ENCODE measurements at places on chromosomes 2 and 18. TPM values are rescaled to one million over a fixed set of nuclear protein-coding genes. Genes with fewer than 3 reads are reported as not detected.
A peak's percentile ranks its signal among the peaks of the same experiment; 100 is the strongest.

- H3K4me3 ChIP-seq: no peak overlapping the region
- peaks cover 3% of the 10 kb centered on the region for H3K36me3 ChIP-seq
- peaks cover 25% of the 10 kb centered on the region for H3K4me1 ChIP-seq
- H3K27ac ChIP-seq: no peak overlapping the region
These were observed 84.2 kb downstream of the ARL4C start for GRCh38 chr2:234412726-234413125.

GRCh38 chr2:239548451-239548871 lies 147.6 kb upstream of the HDAC4 start:
- no peak overlapping the region for H3K4me3 ChIP-seq
- DNase-seq: peak; percentile 81
- peaks cover 26% of the 10 kb centered on the region for H3K27me3 ChIP-seq
- H3K36me3 ChIP-seq: peaks cover 10% of the 10 kb centered on the region
- peak overlapping the region; percentile 58 for H3K27ac ChIP-seq

DNA sequence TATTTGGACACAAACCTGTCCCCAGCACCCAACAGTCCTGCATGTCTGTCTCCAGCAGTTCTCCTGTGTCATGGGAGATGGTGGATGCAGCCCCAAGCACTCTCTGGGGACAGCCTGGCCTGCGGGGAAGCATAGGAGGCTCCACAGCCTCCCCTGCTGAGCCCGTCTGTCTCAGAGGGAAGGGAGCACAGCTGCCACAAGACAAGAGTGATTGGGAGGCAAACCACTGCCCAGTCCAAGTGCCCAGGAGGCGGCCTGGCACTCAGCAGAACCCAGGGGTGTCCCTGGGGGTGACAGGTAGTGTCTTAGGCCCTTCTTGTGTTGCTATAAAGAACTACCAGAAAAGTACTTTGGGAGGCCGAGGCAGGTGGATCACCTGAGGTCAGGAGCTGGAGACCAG lies 211.2 kb upstream of the MYT1L start:
- H3K36me3 ChIP-seq: no peaks in the 10 kb centered on the region
- no peak for DNase-seq
- no peak overlapping the region for H3K27ac ChIP-seq
- peaks cover 4% of the 10 kb centered on the region for H3K27me3 ChIP-seq
- no peaks in the 10 kb centered on the region for H3K4me1 ChIP-seq

DNA sequence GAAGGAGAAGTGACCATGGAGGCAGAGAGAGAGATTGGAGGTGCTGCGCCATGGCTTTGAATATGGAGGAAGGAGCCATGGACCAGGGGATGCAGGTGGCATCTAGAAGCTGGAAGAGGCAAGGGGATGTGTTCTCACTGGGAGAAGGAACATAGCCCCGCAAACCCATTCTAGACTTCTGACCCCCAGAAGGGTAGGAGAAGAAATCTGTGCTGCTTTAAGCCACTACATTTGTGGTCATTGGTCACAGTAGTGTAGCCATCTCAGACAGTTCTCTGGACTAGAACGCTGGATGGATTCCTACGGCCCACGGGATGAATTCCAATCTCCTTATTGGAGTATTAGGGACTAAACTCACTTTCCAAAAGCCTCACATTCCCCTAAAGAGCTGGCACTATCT lies 67.8 kb downstream of the PTGR3 start:
- no peak overlapping the region for H3K4me3 ChIP-seq
- no peak for DNase-seq
- H3K27ac ChIP-seq: no peak overlapping the region
- H3K36me3 ChIP-seq: no peaks in the 10 kb centered on the region
- H3K4me1 ChIP-seq: no peaks in the 10 kb centered on the region
- H3K27me3 ChIP-seq: no peaks in the 10 kb centered on the region

GRCh38 chr2:56918790-56919189 lies 735.0 kb downstream of the CCDC85A start:
- no peaks in the 10 kb centered on the region for H3K36me3 ChIP-seq
- H3K4me1 ChIP-seq: no peaks in the 10 kb centered on the region
- no peaks in the 10 kb centered on the region for H3K27me3 ChIP-seq
- H3K4me3 ChIP-seq: no peak overlapping the region
- no peak for DNase-seq

DNA sequence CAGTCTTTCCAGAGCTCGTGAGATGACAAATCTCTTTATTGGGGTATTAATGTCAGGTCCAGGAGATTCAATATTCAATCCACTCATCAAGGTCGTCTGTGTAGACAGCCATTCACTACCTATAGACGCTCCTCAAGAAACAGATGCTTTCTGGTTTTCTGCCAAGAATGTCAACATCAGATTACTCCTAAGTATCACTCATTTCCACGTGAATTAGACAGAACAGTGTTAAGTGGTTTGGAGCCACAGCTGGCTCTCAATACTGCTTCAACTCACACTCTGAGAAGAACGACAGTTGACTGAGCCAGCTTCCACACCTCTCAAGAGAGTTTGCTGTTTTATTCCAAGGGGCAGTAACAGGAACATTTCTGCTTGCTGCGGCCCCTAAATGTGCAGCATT lies 113.5 kb upstream of the NEDD4L start:
- H3K4me1 ChIP-seq: peaks cover 6% of the 10 kb centered on the region
- no peak for DNase-seq
- H3K36me3 ChIP-seq: no peaks in the 10 kb centered on the region
- no peak overlapping the region for H3K27ac ChIP-seq
- no peak overlapping the region for H3K4me3 ChIP-seq
- H3K27me3 ChIP-seq: no peaks in the 10 kb centered on the region

- no peak overlapping the region for H3K27ac ChIP-seq
- no peaks in the 10 kb centered on the region for H3K27me3 ChIP-seq
- DNase-seq: no peak
- H3K36me3 ChIP-seq: no peaks in the 10 kb centered on the region
- no peak overlapping the region for H3K4me3 ChIP-seq
- no peaks in the 10 kb centered on the region for H3K4me1 ChIP-seq
These were observed 164.4 kb upstream of the KLHL29 start for GRCh38 chr2:23220513-23221094.

- no peak overlapping the region for H3K27ac ChIP-seq
- no peak overlapping the region for H3K4me3 ChIP-seq
- peaks cover 5% of the 10 kb centered on the region for H3K4me1 ChIP-seq
- H3K27me3 ChIP-seq: no peaks in the 10 kb centered on the region
- no peak for DNase-seq
These were observed 41.8 kb upstream of the SH3RF3 start for GRCh38 chr2:109087055-109087663.

DNA sequence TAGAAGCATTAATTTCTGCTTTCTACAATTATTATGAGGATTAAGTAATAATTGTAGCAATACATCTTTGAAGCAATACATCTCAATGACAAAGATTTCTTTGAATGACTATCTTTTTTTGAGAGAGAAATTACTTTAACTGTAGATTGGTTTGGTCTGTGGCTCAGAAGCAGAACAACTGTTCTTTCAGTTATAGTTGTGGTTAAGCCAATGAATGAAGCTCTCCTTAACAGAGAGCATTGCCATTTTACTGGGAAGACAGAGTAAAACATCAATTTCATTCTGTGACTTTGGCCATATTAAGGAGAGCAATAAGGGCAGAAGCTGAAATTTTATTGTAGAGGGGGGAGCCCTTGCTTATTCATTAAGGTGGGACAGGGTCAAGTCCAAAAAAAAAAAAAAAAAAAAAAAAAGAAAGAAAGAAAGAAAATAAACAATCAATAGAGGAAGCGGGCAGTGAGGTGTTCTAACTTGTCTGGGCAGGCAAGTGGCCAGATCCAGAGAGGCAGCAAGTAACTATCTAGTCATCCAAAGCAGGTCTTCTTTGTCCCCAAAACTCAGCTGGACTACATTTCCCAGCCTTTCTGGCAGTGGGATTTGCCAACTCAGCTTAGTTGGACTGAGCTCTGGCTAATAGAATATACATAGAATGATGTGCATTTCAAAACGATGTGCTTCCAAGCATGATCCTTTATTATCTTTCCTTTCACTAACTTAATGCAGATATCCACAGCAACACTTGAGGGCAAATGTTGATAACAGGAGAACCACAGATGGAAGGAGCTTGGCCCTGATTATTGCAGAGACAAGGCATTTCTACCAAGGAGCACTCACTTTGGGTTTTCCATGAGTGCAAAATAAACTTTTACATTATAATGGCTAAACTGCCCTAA lies 462.7 kb upstream of the CDH20 start:
- H3K36me3 ChIP-seq: no peaks in the 10 kb centered on the region
- DNase-seq: no peak
- H3K27me3 ChIP-seq: no peaks in the 10 kb centered on the region
- no peak overlapping the region for H3K4me3 ChIP-seq
- no peak overlapping the region for H3K27ac ChIP-seq
- no peaks in the 10 kb centered on the region for H3K4me1 ChIP-seq

DNA sequence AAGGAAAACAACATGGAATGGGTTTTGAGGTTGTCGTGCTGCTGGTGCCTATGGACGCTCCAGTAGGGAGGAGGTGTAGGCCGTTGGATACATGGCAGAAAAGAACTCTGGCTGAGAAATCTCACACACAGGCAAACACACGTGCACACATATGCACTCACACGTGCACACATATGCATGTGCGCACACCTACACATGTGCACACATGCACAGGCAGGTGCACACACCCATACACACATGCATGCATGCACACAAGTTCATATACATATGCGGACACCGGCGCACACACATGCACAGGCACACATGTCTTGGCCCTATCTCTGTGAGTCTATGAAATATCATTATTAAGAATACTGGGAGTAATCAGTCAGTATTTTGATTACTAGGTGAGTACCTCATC lies 150.4 kb downstream of the LRRC30 start:
- DNase-seq: no peak
- H3K36me3 ChIP-seq: no peaks in the 10 kb centered on the region
- no peaks in the 10 kb centered on the region for H3K27me3 ChIP-seq
- H3K27ac ChIP-seq: no peak overlapping the region
- no peak overlapping the region for H3K4me3 ChIP-seq
- H3K4me1 ChIP-seq: no peaks in the 10 kb centered on the region

DNA sequence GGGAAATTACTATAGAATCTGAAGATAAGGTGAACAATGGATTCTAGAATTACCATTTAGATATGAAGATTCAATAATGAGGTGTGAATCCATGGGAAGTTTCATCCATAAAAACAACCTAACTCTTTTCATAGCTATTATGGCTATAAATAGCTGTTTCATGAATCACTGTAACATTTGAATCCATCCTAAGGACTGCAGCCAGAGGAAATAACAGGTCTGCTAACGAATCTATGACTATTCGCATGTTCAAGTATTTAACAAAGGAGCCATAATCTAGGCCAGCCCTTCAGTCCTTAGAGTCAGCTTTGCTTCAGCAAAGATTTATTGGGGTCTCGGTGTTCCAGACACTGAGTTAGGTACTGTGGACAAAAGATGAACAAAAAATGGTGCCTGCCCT lies 87.1 kb downstream of the MYOM1 start:
- H3K27ac ChIP-seq: no peak overlapping the region
- peaks cover 6% of the 10 kb centered on the region for H3K4me1 ChIP-seq
- DNase-seq: no peak
- no peaks in the 10 kb centered on the region for H3K36me3 ChIP-seq

DNA sequence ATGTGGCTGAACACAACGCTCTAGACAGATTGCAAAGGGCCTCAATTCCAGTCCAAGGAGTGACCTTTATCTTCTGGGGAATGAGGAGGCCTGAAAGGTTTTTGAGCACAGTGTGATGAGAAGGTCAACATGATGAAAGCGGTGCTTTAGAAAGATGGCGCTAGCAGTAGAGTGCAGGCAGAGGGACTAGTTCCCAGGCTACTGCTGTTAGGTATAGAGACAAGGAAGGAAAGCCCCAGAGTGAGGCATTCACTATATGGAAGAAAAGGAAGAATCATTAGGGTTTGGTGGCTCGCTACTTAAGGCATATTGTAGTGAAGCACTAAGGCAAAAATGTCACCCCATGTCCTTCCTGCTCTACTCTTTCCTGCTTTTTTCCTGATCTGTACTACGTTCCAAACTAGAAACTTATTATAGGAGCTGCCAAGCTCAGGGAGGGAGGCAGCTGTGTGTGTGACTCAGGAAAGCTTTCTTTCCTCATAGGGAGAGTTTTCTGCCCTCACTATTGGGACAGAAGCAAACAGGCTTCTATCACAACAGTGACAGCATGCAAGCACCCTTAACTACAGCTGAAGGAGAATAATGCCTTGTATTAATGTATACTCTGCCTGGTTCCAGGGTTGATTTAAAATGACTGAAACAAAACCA lies 160.8 kb upstream of the CAVIN2 start:
- DNase-seq: no peak
- no peak overlapping the region for H3K4me3 ChIP-seq
- H3K36me3 ChIP-seq: no peaks in the 10 kb centered on the region

GRCh38 chr2:96756788-96757476 lies 3.8 kb upstream of the CNNM4 start:
- peaks cover 20% of the 10 kb centered on the region for H3K4me1 ChIP-seq
- no peak overlapping the region for H3K4me3 ChIP-seq
- H3K36me3 ChIP-seq: no peaks in the 10 kb centered on the region
- H3K27me3 ChIP-seq: no peaks in the 10 kb centered on the region
- H3K27ac ChIP-seq: no peak overlapping the region

DNA sequence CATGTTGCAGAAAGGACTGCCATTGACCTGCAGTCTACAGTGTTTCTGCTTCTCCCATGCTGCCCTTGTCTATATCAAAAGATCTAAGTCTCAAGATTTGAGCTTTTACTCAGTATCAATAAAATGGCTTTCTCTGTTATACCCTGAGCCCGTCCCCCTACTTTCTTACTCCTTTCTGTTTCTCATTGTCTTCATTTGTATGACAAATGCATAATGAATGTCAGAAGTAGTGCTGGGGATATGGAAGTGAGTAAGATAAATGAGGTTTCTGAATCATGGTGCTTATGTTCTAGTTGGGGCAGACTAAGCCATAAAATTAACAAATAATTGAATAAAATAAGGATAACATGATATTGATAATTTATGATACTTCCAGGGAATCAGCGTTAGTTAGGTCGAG lies 128.6 kb downstream of the PARD3B start:
- H3K27ac ChIP-seq: no peak overlapping the region
- no peaks in the 10 kb centered on the region for H3K36me3 ChIP-seq
- H3K27me3 ChIP-seq: no peaks in the 10 kb centered on the region
- no peaks in the 10 kb centered on the region for H3K4me1 ChIP-seq

- no peak overlapping the region for H3K4me3 ChIP-seq
- H3K27me3 ChIP-seq: no peaks in the 10 kb centered on the region
- H3K36me3 ChIP-seq: no peaks in the 10 kb centered on the region
- DNase-seq: no peak
- H3K4me1 ChIP-seq: no peaks in the 10 kb centered on the region
These were observed 251.2 kb downstream of the SATB2 start for GRCh38 chr2:199206536-199206935.

DNA sequence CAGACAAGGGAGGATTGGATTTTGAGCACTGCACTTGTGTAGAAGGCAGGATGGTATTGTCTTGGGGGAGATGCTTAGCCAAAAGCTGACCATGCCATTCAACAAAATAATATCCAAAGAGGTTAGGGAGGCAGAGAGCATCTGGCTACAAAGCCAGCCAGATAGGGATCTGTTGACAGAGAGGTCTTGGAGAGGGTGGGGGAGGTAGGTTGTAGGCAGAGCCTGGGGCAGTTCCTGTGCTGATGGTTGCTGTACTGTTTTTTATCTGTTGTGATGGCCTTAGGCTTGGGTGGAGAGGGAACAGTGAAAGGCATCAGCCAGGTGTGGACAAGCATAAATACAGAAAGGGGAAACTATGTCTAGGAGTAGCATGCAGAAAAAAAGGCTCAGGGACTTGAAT lies 100.9 kb downstream of the AQP4 start:
- no peaks in the 10 kb centered on the region for H3K4me1 ChIP-seq
- H3K27me3 ChIP-seq: no peaks in the 10 kb centered on the region
- H3K27ac ChIP-seq: no peak overlapping the region
- no peak for DNase-seq
- H3K36me3 ChIP-seq: no peaks in the 10 kb centered on the region

The SAP130 gene
- 26.7 TPM for total RNA-seq

The CKAP2L gene
- total RNA-seq: 25.8 TPM

The KCNG2 gene
- not detected for total RNA-seq

The ZBTB7C gene
- not detected for total RNA-seq

The LMAN2L gene
- total RNA-seq: 4.5 TPM

The COL5A2 gene
- 3.3 TPM for total RNA-seq

The CTAGE1 gene
- total RNA-seq: not detected

The POMC gene
- 6.3 TPM for total RNA-seq

The CYTIP gene
- total RNA-seq: 304 TPM
